ENCODE measurements at places on chromosomes 11 and 22. TPM values are rescaled to one million over a fixed set of nuclear protein-coding genes. Genes with fewer than 3 reads are reported as not detected.

GLYAT gene
- not detected for polyA plus RNA-seq

DNA sequence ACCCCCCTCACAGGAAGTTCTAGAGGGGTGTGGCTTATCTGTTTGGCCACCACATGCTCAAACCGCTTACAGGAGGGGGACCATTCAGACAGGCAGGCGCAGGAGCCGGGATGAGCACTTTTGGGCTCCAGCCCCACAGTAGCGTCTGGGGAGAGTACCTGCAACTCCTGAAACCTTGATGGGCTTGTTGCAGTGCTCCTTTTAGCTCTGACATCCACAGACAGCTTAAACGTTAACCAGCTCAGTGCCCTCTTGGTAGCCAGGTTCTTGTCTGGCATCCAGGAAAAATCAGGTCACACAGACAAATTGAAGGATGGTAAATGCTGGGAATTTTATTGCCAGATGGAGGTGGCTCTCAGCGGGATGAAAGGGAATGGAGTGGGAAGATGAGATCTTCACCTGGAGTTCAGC is 326.3 kb downstream of the ETS1 start:
- DNase-seq, result no peak

DNA sequence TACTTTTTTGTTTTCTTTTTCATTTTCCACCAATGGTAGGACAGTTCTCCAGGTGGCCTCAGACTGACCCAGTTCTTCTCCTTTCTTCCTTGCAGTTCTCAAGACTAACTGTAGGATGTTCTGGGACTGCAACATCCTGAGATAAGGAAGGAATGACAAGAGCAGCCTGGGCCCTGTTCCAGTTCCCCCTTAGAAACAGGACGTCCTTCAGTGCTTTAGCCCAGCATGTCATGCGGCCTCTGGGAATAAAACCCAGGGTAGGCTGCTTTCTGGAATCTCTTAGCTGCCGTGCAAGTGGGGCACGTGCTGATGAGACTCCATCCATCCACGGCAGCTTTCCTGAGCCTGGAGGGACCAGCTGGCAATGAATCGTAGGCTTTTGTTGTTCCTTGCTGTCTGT is 24.0 kb upstream of the CADM1 start:
- DNase-seq, result no peak

P2RY6 gene
- polyA plus RNA-seq, result 0.49 TPM

TRIM51 gene
- polyA plus RNA-seq, result not detected

GRCh38 chr11:23988381-23989006 is 508.4 kb upstream of the LUZP2 start:
- no peak for DNase-seq

DNA sequence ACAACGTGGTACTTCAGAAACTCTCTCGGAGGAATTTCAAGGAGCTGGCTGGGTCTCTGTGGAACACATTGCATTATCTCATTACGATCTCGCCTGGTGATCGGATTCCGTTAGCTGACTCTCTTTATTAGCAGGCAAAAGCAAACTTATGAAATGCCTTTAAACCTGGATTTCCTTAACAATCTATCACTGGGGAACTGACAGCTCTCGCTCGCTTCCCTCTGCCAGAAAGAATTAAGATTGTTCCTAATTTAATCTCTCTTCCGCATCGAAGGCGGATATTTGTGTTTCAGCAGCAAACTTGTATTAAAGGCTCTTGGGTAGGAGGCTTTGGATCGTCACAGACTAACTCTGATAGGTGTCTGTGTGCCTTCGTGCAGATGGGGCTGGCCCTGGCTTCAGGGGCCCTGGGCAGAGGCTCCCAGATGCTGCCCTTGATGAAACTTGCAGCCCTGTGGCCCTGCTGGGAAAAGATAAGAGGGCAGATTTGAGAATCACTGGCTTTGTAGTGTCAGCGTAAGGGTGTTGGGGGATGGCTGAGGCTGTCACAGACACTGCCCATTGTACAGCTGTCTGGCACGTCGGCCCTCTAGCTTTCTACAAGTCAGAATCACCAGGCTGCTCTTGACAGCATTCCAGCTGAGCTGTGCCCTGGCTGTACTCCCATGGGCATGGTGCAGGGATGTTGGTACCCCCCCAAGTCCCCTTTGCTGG is 162.2 kb upstream of the NECTIN1 start:
- peak; percentile 65 for DNase-seq

- DNase-seq, result no peak
Observed at GRCh38 chr11:102560555-102561011, 30.0 kb upstream of the MMP7 start.

DNA sequence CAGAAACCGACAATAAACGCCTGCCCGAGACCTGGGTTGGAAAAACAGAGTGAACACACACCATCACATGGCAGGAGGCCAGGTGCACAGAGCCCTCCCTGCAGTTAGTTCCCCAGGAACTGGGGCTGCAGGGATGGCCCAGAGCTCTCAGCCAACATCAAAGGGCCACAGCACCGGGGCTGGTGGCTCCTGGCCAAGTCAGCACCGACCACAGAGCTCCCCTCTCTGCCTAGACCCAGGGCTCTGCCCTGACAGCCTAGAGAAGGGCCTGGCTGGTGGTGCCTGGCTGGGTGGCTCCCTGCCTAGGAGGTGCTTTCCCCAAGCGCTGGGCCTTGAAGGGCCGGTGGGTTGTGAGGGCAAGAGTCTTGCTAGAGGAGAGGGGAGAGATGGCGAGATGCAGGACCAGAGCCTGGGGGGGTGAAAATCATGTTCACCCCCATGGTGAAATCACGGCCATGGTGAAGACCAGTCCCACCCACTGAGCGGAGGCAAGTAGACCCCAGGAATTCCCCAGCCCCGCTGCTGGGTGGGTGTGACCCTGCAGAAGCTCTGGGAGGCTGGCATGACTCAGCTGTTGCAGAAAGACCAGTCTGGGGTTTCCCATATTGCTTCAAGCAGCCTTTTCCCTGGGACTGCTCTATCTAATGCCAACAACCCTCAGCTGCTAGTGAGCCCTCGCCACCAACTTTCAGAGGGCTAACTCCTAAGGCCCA is 7.2 kb upstream of the BID start:
- no peak for DNase-seq

IGSF22 gene
- not detected for polyA plus RNA-seq

- no peak for DNase-seq
Observed at GRCh38 chr22:44825310-44826150, 73.2 kb downstream of the ARHGAP8 start.

DNA sequence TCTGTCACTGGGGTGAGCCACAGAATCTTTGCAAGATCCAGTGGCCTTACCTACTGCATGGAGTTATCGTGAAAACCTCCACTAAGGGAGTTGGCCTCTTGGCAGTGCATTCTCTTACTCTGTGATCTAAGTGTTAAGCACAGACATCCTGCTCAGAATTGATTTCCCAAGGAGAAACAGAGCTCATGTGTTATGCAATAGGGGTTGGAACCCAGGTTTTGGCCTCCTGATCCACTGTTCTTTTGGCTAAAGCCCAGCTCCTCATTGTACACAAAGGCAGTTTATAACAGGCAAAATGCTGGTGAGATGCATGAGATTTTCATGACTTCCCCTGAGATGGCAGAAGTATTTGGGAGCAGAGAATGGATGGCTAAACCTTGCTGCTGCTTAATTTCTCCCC is 11.8 kb downstream of the DTX4 start:
- no peak for DNase-seq

ABTB2 gene
- 7.0 TPM for polyA plus RNA-seq

DNA sequence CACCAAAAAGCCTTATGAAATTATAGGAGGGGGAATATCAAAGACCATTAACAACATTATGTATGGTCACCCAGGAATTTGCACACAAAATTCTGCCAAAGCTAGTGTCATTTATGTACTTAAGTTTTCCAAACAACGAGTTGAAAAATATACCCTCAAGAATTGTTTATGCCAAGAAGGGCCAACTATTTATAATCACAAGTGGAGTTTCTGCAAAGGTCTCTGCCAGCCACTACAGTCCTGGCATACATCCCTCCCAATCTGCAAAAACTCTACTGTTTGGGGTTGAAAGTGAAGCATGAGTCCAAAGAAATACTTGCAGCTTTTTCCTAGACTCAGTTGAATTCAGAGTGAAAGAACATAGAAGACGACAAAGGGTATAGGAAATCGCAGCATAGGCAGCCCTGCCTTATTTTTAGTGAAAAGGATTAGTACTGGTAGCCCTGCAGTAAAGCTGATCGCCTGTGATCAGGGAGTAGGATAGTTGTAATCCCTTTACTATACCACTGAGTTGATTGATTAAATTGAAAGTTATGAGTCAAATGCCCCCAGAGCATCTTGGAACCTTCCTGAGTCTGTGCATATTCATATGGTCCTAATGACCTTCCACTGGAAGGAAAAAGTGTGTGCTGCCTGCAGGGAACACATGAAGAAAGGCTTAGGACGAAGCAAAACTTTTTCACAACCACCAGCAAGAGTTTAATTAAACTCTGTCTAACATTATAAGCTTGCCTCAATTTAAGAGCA is 144.0 kb downstream of the SPON1 start:
- no peak for DNase-seq

TTC28 gene
- 8.2 TPM for polyA plus RNA-seq

DNA sequence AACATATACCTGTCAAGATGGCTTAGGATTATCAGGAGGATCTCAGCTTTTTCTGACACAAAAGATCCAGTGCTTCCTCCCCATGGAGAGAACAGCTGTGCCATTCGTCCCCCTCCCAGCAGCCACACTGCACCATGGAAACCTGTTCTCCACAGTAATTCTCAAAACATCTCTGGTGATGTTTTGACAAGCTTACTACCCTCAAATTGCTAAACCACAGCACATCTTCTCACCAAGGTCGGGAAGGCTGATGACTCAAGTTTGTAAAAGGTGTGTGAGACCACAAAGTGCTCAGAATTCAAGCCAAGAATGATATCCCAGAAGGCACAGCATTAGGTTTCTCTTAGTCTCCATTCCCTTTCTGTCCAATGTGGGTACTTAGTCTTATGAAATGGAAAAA is 3.9 kb upstream of the RAB38 start:
- DNase-seq, result no peak

DNA sequence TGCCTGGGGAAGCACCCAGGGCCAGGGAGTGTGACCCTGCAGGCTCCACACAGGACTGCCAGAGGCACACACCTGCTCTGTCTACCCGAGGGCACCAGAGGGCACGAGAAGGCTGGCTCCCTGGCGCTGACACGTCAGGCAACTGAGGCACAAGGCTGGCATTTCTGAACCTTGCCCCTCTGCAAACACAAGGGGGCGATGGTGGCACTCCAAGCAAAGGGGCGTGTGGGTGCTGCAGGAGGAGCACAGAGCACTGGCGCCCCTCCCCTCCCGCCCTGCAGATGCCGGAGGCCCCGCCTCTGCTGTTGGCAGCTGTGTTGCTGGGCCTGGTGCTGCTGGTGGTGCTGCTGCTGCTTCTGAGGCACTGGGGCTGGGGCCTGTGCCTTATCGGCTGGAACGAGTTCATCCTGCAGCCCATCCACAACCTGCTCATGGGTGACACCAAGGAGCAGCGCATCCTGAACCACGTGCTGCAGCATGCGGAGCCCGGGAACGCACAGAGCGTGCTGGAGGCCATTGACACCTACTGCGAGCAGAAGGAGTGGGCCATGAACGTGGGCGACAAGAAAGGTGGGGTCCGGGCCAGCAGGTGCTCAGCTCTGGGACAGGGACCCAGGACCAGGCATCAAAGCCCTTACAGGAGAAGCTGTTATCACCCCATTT is 20.8 kb upstream of the TXNRD2 start:
- peak; percentile 78 for DNase-seq

GRCh38 chr11:126969865-126970479 is 30.6 kb downstream of the KIRREL3 start:
- peak; percentile 23 for DNase-seq

- no peak for DNase-seq
Observed at GRCh38 chr11:65478388-65479183, 20.3 kb upstream of the MALAT1 start.

DNA sequence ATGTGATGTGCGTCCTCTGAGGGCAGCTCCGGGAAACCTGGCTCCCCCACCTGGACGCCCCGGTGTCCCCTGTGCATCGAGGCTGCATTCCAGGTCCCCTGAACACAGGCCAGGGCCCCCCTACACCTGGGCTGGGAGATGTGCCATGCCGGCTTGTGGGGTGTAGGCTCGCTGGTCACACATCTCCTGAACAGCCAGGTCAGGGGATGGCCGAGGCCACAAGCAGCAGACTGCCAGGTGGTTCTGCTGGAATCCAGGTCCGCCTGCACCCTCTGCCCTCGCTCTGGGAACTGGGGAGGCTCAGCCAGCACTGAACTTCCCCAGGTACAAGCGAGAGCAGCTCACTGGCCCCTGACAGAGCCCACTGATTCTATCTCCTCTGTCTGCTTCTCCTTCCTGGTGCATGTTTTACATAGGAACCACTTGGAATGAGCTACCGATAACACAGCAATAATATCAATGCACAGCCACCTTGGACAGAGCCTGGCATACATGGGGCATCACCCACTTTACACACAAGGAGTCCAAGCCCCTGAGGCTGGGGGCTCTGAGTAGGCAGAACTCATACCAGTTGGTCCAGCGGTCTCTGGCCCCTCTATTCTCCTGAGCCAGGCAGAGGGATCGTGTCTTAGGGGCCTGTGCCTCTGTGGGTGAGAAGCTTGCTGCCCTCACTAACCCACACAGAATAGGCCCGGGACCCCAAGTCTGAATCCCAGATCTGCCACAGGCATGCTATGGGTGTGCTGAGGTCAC is 46.8 kb downstream of the TBX1 start:
- DNase-seq, result no peak

A4GALT gene
- polyA plus RNA-seq, result 5.1 TPM

GRCh38 chr11:10385696-10386095 is 69.4 kb upstream of the AMPD3 start:
- no peak for DNase-seq

- DNase-seq, result peak; percentile 84
Observed at GRCh38 chr22:30694171-30694639, 469 bp upstream of the OSBP2 start.

- no peak for DNase-seq
Observed at GRCh38 chr11:66221726-66222236, 46.7 kb upstream of the RAB1B start.

- no peak for DNase-seq
Observed at GRCh38 chr11:1916132-1916985, 3.1 kb upstream of the TNNT3 start.

OR52H1 gene
- not detected for polyA plus RNA-seq

DNA sequence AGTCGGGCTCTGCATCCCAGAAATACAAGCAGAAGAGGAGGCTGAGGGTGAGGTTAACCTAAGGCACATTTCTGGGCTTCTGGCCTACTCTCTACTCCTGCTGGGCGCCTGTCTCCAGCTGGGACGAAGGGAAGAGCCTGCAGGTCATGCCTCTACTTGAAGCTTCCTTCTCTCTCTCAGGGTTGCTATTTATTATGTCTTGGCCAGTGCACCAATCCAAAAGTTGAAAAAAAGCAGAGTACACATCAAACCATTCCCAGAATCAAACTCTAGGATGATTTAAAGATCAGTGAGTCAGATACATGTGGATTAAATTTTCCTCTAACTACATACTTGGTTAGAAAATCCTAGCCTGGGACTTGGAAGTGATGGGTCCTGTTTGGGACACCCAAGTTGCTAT is 60.2 kb upstream of the CDON start:
- no peak for DNase-seq

- DNase-seq, result no peak
Observed at GRCh38 chr22:17343766-17344165, 25.5 kb upstream of the CECR2 start.
